ENCODE measurements at places on chromosomes 6 and 20. TPM values are rescaled to one million over a fixed set of nuclear protein-coding genes. Genes with fewer than 3 reads are reported as not detected.

Gene NDRG3
- 20.8 TPM for total RNA-seq

Gene FAXC
- not detected for total RNA-seq

Gene STMND1
- total RNA-seq = not detected

Gene PPIL6
- 0.13 TPM for total RNA-seq

GRCh38 chr6:149895833-149896271, 2.1 kb downstream of the RAET1E start:
- DNase-seq = peak; percentile 59
- H3K4me1 ChIP-seq = peaks cover 9% of the 10 kb centered on the region
- no peak overlapping the region for H3K27ac ChIP-seq
- H3K4me3 ChIP-seq = no peak overlapping the region

DNA sequence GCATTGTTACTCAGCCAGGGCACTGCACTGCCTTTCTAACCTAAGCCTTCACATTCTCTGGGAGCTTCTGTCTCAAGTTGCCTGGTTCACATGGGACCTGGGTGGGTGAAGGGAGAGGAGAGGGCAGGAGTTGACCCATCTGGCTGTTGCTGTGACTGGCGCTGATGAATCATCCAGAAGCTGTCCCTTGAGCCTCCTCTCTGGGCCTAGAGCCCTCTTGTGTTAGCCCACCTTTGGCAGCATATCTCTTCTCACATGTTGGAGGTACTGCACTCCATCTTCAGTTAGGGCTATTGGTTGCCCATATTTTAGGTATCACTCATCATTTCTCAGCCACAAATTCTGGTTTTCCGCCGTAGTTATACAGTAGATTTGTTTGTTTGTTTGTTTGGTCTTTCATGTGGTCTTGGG, 19.8 kb downstream of the XRN2 start:
- H3K4me1 ChIP-seq = peaks cover 30% of the 10 kb centered on the region
- no peak for DNase-seq

GRCh38 chr6:21560249-21560648, 33.3 kb upstream of the SOX4 start:
- H3K4me1 ChIP-seq = no peaks in the 10 kb centered on the region
- no peaks in the 10 kb centered on the region for H3K36me3 ChIP-seq
- DNase-seq = no peak
- H3K27me3 ChIP-seq = no peaks in the 10 kb centered on the region
- H3K27ac ChIP-seq = no peak overlapping the region
